DMS53 (cell line): ENCODE measurements at places on chromosomes 5 and 9.

DNA sequence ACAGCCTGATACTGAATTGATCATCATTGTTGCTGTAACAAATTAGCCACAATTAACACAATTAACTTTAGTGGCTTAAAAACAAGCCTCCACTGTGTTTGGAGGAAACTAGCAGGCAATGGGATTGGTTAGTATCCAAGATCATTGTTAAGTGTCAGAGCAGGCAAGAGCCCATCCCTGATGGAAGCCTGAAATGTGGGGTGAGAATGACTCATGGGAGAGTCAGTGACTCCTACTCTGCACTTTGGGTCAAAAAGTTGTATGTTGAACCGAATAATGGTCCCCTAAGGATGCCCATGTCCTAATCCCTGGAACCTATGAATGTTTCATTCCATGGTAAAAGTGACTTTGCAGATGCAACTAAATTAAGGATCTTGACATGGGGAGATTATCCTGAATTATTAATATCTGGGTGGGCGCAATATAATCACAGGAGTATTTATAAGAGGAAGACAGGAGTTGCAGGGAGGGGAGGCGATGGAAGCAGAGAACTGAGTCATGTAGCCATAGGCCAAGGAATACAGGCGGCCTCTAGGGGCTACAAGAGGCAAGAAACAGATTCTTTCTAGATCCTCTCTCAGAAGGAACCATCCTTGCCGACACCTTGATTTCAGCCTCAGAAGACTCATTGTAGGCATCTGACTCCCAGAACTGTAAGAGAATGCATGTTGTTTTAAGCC lies 28.8 kb downstream of the ALG2 start:
- no peak for DNase-seq

- no peak for DNase-seq
Observed at GRCh38 chr9:19440823-19441580, 32.2 kb downstream of the ACER2 start.

- DNase-seq = no peak
Observed at GRCh38 chr9:109722007-109722406, 58.0 kb upstream of the PALM2AKAP2 start.

DNA sequence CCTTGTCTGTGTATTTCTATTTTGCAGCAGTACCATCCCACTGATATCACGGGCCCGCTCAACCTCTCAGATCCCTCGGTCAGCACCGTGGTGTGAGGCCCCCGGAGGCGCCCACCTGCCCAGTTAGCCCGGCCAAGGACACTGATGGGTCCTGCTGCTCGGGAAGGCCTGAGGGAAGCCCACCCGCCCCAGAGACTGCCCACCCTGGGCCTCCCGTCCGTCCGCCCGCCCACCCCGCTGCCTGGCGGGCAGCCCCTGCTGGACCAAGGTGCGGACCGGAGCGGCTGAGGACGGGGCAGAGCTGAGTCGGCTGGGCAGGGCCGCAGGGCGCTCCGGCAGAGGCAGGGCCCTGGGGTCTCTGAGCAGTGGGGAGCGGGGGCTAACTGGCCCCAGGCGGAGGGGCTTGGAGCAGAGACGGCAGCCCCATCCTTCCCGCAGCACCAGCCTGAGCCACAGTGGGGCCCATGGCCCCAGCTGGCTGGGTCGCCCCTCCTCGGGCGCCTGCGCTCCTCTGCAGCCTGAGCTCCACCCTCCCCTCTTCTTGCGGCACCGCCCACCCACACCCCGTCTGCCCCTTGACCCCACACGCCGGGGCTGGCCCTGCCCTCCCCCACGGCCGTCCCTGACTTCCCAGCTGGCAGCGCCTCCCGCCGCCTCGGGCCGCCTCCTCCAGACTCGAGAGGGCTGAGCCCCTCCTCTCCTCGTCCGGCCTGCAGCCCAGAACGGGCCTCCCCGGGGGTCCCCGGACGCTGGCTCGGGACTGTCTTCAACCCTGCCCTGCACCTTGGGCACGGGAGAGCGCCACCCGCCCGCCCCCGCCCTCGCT lies 1.9 kb downstream of the LRRC26 start:
- DNase-seq = peak; percentile 91

DNA sequence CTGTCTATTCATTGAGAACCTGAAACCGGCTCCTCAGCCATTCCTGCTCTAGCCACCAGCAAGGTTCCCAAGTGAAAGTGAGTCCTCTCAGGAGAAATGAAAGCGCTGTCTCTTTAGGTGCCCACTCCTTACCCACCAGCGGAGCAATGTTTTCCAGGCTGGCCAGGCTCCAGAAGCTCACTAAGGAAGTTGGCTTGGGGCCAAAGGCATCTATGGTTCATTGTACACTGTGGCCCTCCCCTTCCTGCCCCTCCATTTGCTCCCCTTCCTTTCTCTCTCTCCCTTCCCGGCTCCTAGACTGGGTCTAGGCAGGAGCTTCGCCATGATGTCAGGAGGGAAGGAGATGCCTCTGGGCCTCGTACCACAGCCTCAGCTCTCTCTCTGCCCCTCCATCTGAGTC lies 1.1 kb upstream of the GABRP start:
- peak; percentile 9 for DNase-seq

- DNase-seq = no peak
Observed at GRCh38 chr9:32411753-32412152, 27.3 kb downstream of the ACO1 start.

GRCh38 chr5:176803068-176803942 lies 7.1 kb upstream of the UNC5A start:
- DNase-seq = no peak

GRCh38 chr9:97557606-97558095 lies 56.2 kb downstream of the TMOD1 start:
- no peak for DNase-seq

DNA sequence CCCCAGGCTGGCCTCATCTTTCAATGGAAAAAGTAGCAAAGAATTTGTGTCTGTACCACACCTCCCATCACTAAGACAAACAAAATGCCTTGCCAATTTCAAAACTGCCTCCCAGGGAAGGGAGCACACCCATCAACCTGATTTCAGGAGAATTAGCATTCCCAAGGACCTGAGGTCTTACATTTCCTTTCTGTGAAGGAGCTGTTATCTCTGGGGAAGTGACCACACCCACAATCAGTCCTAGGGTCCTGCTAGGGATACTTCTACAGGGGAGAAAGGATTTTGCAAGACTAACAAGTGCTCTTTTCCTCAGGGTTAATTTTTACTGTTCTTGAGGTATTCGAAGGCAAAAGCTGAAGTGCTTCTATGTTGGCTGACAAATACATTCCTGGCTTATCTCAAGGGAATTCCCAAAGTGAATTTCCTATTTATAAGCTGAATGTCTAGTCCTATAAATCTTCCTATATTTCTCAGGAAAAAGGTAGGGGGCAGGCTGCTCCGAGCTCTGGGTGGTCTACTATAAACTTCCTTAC lies 97.4 kb upstream of the ITGA1 start:
- DNase-seq = no peak

DNA sequence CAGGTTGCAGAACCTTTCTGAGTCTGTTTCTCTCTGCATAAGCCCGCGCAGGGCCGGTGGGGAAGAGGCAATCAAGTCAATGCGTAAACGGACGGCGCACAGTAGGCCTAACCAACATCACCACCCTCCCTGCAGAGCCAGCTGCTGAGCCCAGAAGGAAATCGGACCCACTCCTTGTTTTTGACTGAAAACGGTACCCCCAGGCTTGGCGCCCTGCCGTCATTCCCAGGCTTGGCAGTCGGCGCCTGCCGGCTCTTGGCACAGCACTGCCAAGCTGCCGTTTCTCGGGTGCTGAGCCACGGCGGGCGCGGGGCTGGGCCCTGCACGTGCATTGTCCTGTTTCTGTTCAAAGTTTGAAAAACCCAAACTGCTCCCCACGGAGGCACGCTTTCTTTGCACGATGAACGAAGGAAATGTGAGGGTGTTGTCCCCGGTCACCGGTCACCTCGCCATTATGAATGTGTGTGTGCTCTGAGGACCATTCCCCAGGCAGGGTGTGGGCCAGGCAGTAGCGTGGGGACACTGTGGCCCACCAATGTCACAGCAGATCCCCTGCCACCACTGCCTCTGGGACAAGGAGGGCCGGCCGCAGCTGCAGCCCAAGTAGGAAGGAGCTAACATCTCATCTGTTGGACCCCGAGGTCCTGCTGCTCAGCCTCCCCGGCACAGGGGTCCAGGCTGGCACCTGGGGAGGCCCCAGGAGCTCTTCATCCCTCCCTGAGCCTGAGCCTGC lies 20.1 kb downstream of the FIBCD1 start:
- DNase-seq = no peak

- DNase-seq = no peak
Observed at GRCh38 chr9:22512495-22512894, 65.9 kb downstream of the DMRTA1 start.

GRCh38 chr9:134178768-134179551 lies 14.6 kb upstream of the RNU6ATAC start:
- DNase-seq = no peak

DNA sequence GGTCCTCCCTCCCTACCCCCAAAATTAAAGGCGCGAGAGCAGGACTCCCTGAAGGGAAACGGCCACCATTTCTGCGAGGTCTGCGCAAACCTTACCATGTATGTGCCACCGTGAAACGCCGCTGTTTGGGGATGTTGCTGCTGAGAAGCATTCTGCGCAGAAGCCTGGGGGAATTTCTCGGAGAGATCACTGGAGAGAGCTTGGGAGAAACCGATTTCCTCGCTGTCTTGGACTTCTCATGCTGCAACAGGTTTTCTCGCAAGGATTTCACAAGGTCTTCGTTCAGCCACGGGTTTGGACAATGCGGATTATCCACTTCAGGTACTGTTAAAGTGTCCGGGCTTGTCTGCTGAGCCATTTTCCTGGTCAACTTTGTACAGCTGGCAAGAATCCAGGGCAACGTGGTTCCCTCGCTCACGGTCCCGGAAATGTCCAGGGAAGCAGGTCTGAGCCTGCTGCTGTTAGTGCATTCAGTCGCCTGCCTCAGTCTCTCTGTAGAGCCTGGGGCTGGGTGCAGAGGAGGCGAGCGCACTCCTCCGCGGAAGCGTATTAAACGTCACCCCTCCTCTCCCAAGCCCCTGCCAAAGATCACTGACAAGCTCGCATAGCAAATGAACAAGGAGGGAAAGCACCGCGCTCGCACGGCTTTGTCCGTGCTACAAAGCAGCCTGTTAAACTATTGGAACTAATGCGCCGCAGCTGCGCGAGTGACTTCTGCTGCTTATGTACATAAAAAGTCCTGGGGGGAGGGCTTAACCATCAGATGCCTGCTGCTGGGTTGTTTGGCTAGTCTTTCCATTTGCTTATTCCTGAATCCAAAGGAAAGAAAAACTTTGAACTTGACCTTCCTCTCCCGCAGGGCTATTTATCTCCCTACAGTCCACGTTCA lies 125.1 kb downstream of the PDE4D start:
- DNase-seq = peak; percentile 91

- DNase-seq = no peak
Observed at GRCh38 chr5:74549384-74549783, 91.1 kb downstream of the ENC1 start.

DNA sequence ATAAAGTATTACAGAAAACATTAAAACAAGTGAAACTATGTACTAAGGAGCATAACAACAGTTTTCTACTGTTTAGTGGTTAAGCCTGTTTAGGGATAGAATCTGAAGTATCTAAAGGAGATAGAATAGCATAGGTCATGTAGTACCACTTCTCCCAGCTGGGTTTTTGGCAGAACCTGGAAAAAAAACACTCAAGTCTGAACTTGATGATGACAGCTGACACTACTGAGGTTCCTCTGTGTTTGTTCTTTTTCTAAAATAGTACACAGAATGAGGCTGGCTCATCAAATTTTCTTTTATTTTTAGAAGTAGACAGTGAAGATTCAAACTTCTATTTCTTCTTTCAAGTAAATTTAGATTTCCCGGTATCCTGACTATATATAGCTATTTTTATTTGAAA lies 203.8 kb upstream of the ACO1 start:
- DNase-seq = no peak

DNA sequence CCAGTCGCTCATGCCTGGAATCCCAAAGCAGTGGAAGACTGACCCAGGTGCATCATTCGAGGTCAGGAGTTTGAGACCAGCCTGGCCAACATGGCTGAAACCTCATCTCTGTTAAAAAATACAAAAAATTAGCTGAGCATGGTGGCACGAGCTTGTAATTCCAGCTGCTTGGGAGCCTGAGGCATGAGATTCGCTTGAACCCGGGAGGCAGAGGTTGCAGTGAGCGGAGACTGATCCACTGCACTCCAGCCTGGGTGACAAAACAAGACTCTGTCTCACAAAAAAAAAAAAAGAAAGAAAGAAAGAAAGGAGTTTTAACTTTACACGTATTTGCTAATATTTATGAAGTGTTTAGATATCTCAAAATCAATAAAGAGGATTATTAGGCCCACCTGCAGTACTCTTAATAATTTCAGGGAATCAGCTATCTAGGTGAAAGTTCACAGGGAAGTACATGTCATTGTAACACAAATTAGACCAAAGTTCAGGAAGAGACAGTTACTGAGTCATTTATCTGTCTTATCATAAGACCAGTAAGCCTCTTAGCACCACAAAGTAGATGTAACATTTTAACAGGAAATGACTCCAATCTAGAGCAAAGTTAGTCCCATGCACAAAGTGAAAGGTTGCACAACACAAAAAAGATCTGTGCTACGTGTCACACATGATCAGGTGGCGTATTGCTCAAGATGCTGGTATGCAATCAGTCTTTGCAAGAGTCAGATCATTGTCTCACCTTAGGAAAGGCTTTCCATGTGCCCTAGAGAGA lies 34.1 kb upstream of the PLIN2 start:
- peak; percentile 47 for DNase-seq

DNA sequence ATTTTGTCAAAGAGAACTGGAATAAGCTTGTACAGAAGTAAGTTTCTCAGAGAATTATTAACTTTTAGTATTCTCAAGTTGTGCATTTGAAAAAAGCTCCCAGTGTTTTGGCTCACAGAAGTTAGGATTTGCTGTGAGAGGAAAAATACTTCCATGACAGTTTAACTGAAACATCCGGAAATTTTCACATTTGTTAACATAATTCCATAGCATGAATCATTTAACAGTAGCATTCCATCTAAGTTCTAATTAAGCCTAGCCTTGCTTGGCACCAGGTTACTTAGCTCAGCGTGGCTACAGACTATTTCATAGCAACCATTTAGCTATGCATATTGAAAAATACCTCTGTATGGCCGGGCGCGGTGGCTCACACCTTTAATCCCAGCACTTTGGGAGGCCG lies 90.8 kb downstream of the LNPEP start:
- DNase-seq = no peak

- no peak for DNase-seq
Observed at GRCh38 chr5:77250021-77250420, 39.5 kb downstream of the PDE8B start.

GRCh38 chr5:136135536-136135935 lies 2.9 kb downstream of the SMAD5 start:
- no peak for DNase-seq

- DNase-seq = no peak
Observed at GRCh38 chr9:124707666-124708065, 63.4 kb downstream of the NR6A1 start.

GRCh38 chr9:23492126-23493002 lies 333.7 kb downstream of the ELAVL2 start:
- peak; percentile 77 for DNase-seq

DNA sequence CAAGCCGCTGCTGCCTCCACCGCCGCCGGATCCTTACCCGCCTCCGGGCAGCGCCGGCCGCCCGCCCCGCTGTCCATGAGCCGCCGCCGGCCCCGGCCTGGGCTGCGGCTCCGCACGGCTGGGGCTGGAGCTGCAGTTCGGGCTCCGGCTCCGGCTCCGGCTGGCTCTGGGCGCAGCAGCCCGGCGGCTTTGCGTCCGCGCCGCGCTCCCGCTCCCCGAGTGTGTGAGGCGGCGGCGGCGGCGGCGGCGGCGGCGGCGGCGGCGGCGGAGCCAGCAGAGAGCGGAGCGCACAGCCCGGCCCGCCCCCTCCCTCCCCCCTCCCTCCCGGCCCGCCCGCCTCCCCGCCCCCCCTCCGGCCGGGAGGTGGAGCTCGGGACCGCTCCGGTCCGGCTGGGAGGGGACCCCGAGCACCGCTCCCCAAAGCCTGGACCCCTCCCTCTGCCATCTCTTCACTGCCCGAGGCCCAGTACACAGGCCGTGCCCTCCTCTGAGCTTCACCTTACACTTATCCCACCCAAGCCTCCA lies at the start of gene PCDH1:
PCDH1 (minus strand) TSS at position 225 of the 525 bp plus-strand sequence; CDS start at position 77, 148 bp downstream.
- peak; percentile 85 for DNase-seq
